Ammon's horn (tissue), 1 donor: ENCODE measurements at places on chromosomes 13 and 19.

- no peak for DNase-seq
Measured at GRCh38 chr19:53594811-53595509, 36.8 kb upstream of the DPRX start.

DNA sequence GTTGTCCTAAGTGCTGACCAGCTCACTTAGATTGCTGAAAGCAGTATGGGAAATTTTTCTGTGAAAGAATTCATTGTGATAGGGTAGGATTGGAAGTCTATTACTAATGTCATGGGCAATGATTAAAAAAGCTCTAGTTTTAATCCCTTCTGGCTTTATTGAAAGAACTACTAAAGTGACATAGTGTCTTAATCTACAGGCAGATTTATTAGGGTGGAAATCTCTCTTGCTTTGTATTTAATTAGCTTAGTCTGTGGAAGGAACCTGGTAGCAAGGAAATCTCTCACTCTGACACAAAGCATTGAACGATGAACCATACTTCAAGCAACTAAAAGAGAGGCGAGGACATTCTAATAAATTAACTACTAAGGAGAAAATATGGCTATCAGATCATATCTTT lies 1029.2 kb upstream of the PCDH20 start:
- no peak for DNase-seq

DNA sequence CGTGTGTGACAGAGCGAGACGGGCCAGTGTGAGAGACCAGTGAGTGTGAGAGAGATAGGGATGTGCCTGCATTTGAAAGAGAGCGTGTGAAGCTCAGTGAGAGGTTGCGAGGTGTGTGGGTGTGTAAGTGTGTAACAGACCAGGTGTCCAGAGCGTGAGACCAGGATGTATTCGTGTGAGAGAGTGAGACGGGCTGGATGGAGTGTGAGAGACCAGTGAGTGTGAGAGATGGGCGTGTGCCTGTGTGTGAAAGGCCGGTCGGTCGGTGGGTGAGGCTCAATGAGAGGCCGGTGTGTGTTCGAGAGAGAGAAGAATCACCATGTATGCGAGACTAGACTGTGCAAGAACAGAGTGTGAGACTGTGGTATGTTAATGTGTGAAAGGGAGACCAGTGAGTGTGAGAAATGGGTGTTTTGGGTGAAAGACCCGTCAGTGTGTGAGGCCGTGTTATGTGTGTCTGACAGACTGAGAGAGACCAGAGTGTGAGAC lies 679 bp downstream of the ZNF471 start:
- DNase-seq: no peak

DNA sequence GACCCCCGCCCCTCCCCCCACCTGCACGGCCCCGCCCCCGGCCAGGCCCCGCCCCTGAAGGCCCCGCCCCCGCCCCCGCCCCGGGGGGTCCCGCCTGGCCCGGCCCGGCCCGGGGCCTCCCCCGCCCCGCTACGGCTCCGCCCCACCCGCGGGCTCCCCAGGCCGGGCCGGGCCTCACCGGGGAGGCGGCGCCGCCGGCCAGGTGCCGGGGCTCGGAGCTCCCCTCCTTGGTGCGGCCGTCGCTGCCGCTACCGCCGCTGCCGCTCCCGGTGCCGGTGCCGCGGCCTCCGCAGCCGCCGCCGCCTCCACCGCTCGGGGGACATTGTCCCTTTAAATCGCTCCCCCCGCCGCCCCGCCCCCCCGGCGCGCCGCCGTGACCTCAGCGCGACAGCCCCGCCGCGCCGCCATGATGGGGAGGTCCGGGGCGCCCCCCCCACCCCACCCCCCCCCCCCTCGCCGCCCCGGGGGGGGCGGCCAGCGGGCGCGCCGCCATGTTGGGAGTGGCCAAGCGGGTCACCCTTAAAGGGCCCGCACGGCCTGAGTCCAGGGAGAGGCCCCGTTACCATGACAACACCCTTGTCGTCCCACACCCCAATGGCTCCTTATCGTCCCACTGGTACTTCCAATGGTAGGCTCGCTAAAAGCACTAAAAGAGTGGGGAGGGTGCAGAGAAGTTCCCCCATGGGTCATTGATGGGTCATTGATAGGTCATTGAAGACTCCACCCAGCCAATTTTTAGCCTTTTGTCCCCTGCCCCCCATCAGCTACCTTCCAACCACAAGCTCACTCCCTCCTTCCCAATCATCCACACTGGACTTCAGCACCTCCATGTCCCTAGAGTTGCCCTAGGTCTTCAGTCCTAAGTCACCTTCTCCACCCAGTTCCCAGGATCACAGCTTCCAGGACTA lies at the start of gene WIZ:
Gene WIZ (minus strand): TSS at position 337 of the 908 bp plus-strand sequence. CDS start 1,649 bp downstream, outside the sequence.
- DNase-seq: peak; percentile 67

- no peak for DNase-seq
Measured at GRCh38 chr13:89307278-89307677, 1636.1 kb downstream of the SLITRK5 start.

- peak; percentile 85 for DNase-seq
Measured at GRCh38 chr13:79775830-79776229, 294.9 kb downstream of the NDFIP2 start.

DNA sequence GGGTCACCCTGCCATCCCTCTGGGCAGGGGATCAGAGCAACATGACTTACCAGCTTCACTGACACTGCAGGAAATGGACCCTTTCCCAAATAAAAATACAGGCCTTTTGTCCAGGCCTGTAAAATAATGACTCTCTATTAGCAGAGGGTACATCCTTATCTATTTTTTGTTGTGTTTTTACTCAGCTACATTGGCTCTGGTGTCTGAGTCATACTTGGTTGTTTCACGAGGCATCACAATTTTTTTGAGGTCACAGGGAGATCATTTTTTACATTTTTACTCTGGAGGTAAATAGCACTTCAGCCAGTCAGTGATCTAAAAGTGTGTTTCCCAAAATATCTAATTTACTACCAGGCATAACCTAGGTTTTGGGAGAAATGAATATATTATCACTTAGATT lies 6.9 kb upstream of the HTR2A start:
- no peak for DNase-seq

GRCh38 chr13:29581666-29582065 lies 13.8 kb downstream of the SLC7A1 start:
- no peak for DNase-seq

DNA sequence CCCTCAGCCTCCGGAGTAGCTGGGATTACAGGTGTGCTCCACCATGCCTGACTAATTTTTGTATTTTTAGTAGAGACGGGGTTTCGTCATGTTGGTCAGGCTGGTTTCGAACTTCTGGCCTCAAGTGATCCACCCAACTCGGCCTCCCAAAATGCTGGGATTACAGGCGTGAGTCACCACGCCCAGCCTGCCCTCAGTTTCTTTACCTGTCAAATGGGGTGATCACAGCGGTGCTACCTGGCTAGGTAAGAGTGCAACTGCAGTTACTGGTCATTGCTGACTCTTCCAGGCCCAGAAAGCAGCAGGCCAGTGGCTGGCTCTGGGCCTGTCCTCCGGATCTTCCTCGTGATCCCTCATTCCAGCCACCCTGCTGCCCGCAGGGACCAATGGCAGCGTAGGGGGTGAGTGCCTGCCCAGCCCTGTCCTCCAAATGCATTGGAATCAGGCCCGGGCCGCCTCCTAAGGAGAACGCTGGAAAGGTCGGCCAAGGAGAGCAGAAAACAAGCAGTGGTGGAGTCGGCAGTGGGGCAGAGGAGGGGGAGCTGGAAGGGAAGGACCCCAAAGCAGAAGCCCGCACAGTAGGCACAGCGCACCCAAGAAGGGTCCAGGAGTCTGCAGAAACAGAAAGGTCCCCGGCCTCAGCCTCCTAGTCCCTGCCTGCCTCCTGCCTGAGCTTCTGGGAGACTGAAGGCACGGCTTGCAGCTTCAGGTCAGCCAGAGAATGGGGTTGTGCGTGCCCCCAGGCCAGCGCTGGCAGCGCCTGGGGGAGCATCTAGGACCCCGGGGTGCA lies 1.8 kb upstream of the SLC27A1 start:
- DNase-seq: peak; percentile 72

- no peak for DNase-seq
Measured at GRCh38 chr19:19541616-19542015, 3.6 kb downstream of the CILP2 start.

- no peak for DNase-seq
Measured at GRCh38 chr13:72850959-72851677, 69.2 kb downstream of the PIBF1 start.

- no peak for DNase-seq
Measured at GRCh38 chr13:91360246-91360751, 12.8 kb downstream of the MIR17HG start.

GRCh38 chr19:3075605-3076431 lies 13.5 kb upstream of the TLE5 start:
- DNase-seq: no peak

GRCh38 chr19:47749326-47749725 lies 4.0 kb downstream of the NOP53 start:
- DNase-seq: no peak

- peak; percentile 56 for DNase-seq
Measured at GRCh38 chr13:38685974-38686576, 802 bp upstream of the FREM2 start.

- no peak for DNase-seq
Measured at GRCh38 chr19:27522223-27522622, 1690.7 kb downstream of the UQCRFS1 start.
